ENCODE measurements at places on chromosomes 5 and 9. TPM values are rescaled to one million over a fixed set of nuclear protein-coding genes. Genes with fewer than 3 reads are reported as not detected.

The PTCH1 gene
- 7.6 TPM for total RNA-seq

DNA sequence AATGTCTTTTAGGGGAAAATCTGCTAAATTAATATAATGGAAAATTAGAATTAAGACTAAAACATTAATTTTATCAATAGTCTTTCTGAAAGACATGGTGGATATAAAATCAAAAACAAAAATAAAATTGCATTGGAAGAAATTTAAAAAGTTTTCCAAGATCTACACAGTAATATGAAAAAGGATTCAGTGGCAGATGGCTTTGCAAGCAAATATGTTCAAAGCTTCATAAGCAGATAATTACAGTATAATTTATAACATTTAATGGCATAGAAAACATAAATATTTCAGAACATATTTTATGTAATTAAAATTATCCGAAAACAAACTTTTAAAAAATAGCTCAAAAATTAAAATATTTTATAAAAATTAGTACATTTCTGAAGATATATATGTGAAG lies 512.4 kb upstream of the CYLC2 start:
- no peak for DNase-seq

DNA sequence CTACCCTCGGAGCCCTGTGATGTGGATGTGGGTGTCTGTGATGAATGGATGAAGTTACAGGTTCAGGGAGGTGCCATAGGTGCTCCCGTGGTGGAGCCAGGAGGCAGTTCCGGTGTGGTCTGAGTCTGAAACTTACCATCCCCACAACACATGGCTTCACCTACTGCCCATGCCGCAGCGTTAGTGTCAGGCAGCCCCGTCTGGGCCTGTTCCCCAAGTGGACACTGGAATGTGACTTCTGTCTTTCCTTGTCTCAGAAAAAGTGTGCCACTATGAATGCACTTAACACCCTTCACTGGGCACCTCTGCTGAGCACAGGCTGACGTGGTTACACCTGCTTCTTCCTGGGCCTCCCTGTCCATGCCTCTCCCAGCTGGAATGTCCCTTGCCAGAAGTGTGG lies 8.6 kb downstream of the ANKRD33B start:
- no peak for DNase-seq

DNA sequence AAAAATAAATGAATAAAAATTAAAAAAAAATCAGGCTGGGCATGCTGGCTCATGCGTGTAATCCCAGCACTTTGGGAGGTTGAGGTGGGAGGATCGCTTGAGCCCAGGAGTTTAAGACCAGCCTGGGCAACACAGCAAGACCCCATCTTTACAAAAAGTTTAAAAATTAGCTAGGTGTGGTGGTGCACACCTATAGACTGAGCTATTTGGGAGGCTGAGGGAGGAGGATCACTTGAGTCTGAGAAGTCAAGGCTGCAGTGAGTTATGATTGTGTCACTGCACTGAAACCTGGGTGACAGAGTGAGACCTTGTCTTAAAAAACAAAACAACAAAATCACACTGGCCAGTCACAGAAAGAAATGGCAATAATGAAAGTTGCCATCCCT lies 3.4 kb upstream of the CNTRL start:
- no peak for DNase-seq
